Common myeloid progenitor, CD34-positive (primary cell): ENCODE measurements at places on chromosomes 6 and 20.

- DNase-seq, result no peak
These were observed 47.0 kb downstream of the EZR start for GRCh38 chr6:158772172-158772571.

- no peak for DNase-seq
These were observed 125.7 kb upstream of the AFDN start for GRCh38 chr6:167701010-167701409.

DNA sequence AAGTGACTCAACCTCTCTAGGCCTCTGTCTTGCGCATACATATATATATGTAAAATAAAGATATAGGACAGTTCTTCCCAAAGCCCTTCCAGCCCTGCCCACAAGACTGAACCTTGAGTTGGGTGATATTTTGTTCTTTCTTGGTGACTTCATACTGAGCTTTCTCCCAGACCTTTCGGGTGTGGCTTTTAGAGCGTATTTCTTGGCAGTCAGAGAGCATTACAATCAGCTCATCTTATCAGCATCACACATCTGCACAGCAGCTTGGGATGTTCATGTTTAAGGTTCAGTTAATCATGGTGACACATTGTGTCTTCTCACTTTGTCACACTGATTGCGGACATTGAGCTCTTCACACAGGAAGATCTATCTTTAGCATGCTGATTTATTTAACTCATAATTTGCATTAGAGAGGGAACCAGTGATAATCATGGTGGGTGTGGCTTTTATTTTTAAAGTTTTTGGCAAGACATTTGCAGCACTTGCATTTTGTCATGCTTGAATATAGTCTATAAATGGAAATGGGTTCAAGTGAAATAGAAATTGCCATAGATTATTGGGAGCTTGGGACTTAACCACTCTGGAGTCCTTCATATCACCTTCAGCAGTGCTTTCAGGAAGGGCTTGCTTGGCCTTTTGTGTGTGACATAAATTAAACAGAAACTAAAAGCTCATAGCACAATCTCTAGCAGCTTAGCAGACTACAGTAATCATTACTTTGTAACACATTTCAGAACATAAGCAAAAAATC, 8.3 kb downstream of the KIF3B start:
- DNase-seq, result peak; percentile 32

DNA sequence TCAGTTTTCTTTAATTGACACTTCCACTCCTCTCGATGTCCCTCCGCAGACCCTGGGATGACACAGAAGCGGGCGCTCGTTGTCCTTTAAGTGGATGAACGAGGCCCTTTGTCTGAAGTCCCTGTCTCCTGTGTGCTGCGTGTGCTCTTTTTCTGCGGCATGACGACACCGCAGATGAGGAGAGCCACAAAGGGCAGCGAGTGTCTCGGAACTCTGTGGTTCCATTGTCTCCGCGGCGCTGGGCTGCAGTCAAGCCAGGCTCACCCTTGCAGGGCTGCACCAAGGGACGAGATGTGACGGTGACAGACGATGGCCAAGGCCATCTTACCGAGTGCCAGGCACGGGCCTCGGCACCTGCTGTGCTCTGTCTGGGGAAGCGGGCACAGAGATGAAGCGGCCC, 10.6 kb downstream of the PRR18 start:
- DNase-seq, result no peak

- DNase-seq, result no peak
These were observed 36.2 kb downstream of the GCM1 start for GRCh38 chr6:53112404-53112803.

GRCh38 chr6:169425628-169426370, 172.2 kb upstream of the THBS2 start:
- DNase-seq, result peak; percentile 4

- DNase-seq, result no peak
These were observed 338.0 kb upstream of the PTCHD4 start for GRCh38 chr6:48449002-48449401.

GRCh38 chr6:167013067-167013466, 13.9 kb downstream of the CEP43 start:
- DNase-seq, result no peak

- DNase-seq, result peak; percentile 64
These were observed 12.4 kb upstream of the LRFN2 start for GRCh38 chr6:40599555-40599954.

DNA sequence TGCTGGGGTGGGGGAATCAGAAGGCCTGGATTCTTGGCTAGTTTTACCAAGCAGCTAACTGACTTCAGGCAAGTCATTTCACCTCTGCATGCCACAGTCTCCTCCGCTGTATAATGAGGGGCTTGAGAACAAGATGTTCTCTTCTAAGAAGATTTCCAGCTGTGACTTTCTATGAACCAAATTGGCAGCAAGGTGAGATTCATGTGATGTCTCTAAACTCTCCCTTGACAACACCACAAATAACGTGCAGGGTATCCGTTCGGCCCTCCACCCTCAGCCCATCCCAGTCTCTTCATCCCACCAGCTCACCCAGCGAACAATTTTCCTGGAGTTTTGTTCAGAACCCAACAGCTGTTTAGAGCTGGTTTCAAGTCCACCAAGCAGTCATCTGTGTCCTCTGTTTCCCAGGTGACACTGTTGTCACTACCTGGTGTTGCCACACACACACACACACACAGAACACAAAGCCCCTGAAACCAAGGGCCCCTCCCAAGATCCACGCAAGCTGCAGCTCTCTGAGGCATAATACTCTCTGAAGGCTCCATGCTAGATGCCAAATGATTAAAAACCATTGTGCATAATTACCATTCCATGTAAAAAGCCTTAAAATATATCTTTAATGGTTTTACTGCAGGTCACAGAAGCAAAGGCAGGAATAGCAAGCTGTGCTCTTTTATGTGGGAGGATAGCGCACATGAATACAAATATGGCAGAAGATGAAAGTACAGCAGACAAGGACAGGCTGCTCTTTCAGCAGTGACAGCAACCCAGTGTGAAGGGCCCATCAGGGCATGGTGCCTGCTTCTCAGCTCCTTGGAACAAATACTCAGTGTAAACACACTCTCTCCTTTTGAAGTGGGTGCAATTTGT, 48.2 kb downstream of the ARHGAP18 start:
- no peak for DNase-seq
